ENCODE measurements at places on chromosomes 4 and X. TPM values are rescaled to one million over a fixed set of nuclear protein-coding genes. Genes with fewer than 3 reads are reported as not detected.

TEX11 gene
- total RNA-seq = 0.37 TPM

S100G gene
- total RNA-seq = not detected

XPNPEP2 gene
- total RNA-seq = 0.10 TPM

MND1 gene
- 32.1 TPM for total RNA-seq

SPACA5 gene
- not detected for total RNA-seq

PNMA6F gene
- not detected for total RNA-seq

TNMD gene
- total RNA-seq = 24.2 TPM

HELT gene
- total RNA-seq = 0.96 TPM

TCEAL8 gene
- 125 TPM for total RNA-seq

ASB9 gene
- 2.9 TPM for total RNA-seq

SPIN2A gene
- 1.4 TPM for total RNA-seq

RAB33A gene
- total RNA-seq = not detected

TEC gene
- total RNA-seq = 2.0 TPM

SLITRK4 gene
- 9.9 TPM for total RNA-seq
